ENCODE measurements at places on chromosomes 6 and 20.

- no peak for DNase-seq
These were observed 25.8 kb downstream of the MAP7 start for GRCh38 chr6:136524339-136524935.

DNA sequence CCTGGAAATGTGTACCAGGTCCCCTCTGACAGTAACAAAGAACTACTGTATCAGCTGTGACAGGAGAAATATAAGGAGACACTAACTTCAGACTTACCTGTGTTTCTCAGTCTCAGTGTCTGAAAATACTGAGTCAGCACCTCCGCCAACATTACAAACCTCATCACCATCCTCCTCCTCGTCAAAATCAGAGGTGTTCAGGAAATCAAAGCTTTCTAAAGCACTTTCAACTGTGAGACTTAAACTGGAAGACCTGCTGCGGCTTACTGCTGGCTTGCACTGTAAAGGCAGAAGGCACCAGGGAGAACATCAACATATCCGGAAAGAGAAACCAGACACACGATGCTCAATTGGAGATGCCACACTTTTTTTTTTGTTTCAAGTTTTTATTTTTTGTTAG is 40.3 kb upstream of the ARMH2 start:
- no peak for DNase-seq

GRCh38 chr6:167831281-167831828 is 4.6 kb downstream of the AFDN start:
- no peak for DNase-seq

DNA sequence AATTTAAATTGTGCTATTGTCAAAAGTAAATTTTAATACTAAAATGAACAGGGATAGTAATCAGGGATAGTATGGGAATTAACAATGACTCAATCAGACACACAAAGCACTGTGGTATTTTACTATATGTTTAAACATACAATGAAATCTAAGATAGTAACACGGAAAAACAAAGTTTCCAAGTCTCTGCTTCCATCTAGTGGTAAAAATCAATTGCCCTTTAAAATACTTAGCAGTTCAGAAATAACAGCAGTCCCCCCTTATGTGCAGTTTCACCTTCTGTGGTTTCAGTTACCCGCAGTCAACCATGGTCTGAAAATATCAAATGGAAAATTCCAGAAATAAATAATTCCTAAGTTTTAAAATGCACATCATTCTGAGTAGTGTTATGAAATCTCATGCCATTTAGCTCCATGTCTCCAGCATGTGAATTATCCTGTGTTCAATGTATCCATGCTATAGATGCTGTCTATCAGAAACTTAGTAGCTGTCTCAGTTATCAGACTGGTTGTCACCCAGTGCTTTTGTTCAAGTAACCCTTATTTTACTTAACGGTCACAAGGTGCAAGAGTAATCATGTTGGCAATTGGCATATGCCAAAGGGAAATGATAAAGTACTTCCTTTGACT is 58.5 kb downstream of the AHI1 start:
- no peak for DNase-seq

- no peak for DNase-seq
These were observed 41.5 kb upstream of the EPB41L1 start for GRCh38 chr20:36113036-36113435.

- DNase-seq = no peak
These were observed 14.0 kb downstream of the RBL1 start for GRCh38 chr20:37081717-37082289.

- no peak for DNase-seq
These were observed 209.8 kb downstream of the ZMYND8 start for GRCh38 chr20:47146686-47147085.

DNA sequence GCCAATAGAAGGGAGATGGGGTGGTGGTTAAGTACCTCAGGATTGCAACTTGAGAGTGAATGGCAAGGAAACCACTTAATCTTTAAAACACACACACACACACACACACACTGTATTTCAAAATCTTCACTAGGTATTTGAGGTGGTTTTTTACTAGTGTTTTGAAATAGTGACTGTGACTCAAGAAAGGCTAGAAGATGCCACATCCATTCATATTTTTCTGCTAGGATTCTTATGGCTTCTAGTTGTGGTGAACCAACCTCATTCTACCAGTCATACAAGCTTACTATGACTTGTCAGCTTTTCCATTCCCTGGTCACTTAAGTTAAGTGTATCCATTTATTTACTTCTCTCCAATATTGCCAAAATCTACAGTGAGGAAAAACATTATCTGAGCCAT is 519.4 kb upstream of the JAG1 start:
- DNase-seq = no peak

- DNase-seq = no peak
These were observed at the start of gene SYNDIG1 for GRCh38 chr20:24469116-24469893. Gene SYNDIG1, plus strand, starts transcription at chr20:24469629. Its CDS starts 73,469 bp downstream, at chr20:24543098.

DNA sequence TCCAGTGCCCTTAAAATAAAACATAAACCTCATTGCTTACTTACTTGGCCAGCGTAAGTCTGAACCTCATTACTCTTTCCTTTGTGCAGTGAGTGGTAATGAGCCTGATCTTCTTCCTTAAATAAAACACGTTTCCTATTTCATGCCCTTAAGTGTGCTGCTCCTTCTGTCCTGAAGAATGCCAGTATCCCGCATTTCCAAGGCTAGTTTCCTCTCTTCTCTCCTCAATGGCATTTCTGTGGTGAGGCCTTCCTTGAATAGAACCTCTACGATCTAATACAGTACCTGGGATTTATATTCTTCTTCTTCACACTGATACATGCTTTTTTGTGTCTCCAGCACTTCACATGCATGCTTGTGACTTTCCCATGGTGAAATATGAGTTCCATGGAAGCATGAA is 523.4 kb upstream of the CDH4 start:
- DNase-seq = no peak

- DNase-seq = no peak
These were observed 33.6 kb downstream of the SAMHD1 start for GRCh38 chr20:36917943-36918342.

GRCh38 chr6:157099912-157100593 is 223.3 kb downstream of the TMEM242 start:
- DNase-seq = peak; percentile 66

DNA sequence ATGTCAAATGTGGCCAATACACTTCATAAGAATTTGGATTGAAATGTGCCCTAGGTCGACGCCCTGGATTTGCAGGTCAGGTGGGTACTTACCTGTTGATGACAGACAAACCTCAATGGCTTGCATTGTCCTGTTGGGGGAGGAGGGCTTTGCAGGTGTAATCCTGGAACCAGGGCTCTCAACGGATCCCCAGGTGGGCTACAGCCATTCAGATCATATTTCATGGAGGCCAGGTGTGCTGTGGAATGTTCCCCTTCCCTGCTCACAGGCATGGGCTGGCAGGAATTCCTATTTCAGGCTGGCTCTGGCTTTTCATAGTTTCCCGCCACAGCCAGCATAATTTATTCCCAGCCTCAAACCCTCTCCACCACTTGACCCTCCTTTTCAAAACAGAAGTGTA is 254.7 kb downstream of the SMOC2 start:
- DNase-seq = no peak

- no peak for DNase-seq
These were observed 22.4 kb downstream of the CALHM6 start for GRCh38 chr6:116483616-116484015.

DNA sequence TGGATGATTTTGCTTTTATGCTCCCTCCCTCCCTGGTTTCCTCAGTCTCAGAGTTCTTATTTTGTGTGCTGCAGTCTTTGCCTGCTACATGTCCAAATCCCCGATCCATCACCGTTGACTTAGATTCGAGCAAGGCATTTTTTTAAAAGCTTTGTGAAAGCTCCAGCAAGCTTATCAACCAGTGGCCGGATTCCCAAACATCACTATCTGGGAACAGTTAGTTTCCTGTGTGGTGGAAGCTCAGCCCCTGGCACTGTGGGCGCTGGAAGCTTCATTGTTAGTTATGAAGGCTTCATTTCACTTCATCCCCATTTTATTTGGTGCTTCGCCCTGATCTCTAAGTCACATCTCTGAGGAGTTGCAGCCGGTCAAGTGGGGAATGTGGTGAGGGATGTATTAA is 44.7 kb downstream of the DEK start:
- DNase-seq = no peak

DNA sequence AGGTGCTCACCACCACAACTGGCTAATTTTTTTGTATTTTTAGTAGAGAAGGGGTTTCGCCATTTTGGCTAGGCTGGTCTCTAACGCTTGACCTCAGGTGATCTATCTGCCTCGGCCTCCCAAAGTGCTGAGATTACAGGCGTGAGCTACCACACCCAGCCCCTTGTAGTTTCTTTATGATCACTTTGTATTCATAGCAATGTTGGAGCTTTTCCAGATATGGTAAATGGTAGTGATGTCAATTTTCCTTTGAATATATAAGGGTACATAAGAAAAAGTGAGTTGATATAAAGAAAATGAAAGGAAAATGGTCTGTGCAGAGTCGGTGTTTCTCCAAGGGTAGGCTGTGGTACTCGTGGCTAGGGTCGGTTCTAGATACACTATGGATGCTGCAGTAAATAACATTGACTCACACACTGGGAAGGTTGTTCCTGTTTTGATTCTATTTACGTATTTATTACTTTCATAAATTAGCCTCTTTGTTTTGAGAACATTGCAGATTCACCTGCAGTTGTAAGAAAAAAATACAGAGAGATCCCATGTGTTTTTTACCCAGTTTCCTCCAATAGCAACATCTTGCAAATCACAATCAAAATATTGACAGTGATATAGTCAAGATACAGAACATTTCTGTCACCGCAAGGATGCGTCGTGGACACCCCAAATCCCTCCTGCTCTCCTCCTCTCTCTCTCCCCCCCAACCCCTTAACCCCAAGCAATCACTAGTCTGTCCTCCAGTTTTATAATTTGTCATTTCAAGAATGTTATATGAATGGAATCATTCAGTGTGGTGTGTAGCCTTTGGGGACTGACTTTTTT is 2.5 kb downstream of the ZNF831 start:
- DNase-seq = peak; percentile 63

GRCh38 chr6:137925141-137925698 is 58.2 kb downstream of the TNFAIP3 start:
- DNase-seq = no peak

DNA sequence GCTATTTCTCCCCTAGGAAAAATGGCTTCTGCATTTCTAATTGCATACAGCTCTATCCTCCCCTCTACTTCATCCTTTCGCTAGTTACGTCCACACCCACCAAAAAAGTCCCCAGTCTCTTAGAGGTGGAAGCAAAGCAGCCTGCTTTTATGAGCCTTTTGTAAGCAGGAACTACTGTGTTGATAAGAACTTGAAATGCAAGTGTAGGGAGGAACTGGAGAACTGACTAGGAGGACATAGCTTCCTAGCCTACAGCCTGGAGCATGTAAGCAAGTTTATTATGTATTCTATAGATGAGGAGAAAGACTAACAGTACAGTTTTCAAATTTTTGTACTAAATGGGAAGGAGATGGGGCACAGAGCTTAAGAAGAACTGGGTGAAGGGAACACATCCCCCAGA is 10.3 kb downstream of the ARHGAP18 start:
- DNase-seq = no peak

DNA sequence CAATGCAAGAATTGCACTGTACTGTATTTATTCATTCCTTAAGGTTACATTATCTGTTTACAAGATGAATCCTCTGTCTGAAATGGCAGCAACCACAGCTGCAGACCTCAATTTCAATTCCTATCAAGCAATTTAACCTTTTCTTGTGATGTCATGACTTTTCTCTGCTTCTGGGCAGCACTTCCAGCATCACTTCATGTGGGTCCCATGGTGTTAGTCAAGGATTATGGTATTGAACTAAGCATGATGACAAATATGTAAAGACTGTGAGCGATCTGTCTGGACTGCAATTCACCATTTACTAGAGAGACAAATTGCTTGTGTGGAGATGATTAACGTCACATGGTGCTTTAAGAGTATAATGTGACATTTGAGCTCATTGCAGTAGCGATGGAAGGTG is 90.5 kb upstream of the CCN2 start:
- DNase-seq = no peak

DNA sequence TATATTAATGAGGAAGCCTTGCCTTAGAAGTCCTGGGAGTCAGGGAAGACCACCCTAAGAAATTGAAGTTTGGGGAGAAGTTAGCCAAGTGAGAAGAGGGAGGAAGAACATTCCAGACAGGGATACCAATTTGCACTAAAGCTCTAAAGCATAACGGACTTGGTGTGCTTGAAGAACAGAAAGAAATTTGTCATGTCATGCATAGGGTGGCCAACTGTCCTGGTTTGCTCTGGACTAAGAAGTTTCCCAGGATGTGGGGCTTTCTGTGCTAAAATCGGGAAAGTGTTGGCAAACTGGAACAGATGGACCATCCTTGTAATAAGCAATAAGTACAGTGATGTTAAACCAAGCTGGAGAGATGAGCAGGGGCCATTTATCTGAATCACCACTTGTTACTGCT is 217.6 kb downstream of the ZNF217 start:
- no peak for DNase-seq

DNA sequence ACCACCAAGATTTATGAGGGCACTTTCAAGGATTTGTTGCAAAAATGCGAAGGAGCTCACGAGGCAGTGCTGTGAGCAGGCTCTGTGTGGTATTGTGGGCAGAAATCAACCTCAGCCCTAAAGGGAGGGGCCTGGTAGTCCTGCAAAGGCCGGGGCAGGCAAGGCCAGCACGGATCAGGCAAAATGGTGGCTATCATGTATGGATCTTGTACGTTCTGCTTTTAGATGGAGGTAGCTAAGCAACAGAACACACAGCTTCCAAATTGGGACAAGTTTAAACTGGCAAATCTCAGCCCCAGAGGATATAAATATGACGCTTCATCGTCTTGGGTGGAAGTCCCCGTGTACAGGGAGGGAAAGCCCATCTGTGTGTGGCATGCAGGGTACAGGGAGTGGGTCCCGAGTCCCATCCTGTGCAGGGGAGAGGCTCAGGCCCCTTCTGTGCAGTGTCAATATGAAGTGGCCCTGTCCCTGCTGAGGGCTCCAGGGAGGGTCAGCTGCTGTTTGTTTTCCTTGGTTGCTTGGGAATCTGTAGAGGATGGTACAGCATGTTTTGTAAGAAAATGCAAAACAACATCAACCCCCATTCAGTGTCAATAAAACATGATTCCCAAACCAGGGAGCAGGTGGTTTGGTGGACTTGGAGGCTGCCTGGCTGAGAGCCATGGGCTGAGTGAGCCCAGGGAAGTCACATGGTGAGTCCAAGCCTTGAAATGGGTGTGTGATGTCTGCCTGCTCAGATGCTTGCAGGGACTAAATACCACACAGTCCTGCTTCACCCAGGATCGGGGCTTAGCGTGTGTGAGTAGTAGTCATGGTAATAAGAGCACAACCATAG is 113.0 kb downstream of the SYCP2 start:
- no peak for DNase-seq

DNA sequence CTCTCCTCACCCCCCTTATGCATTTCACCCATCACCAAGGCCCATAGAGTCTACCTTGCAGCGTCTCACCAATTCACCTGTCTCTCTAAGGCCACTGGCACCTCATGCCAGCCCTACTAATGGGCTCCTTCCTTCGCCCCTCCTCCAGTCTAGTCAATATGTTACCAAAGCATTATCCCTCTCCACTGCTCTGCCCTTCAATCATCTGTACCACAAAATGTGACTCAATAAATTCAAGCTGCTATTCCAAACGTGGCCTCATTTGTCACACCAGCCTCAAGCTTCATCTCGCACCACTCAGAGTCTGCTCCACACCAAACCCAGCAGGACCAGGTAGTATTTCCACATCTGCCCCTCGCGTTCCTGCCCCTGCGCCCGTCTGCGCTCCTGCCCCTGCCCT is 21.8 kb upstream of the RPS6KA2 start:
- no peak for DNase-seq

GRCh38 chr20:760751-761417 is 7.4 kb downstream of the SLC52A3 start:
- peak; percentile 64 for DNase-seq

Data from activated CD8-positive, alpha-beta memory T cell treated with anti-CD3 and anti-CD28 coated beads for 24 hours (primary cell).